Common myeloid progenitor, CD34-positive (primary cell): ENCODE measurements at places on chromosomes 7 and 10.

DNA sequence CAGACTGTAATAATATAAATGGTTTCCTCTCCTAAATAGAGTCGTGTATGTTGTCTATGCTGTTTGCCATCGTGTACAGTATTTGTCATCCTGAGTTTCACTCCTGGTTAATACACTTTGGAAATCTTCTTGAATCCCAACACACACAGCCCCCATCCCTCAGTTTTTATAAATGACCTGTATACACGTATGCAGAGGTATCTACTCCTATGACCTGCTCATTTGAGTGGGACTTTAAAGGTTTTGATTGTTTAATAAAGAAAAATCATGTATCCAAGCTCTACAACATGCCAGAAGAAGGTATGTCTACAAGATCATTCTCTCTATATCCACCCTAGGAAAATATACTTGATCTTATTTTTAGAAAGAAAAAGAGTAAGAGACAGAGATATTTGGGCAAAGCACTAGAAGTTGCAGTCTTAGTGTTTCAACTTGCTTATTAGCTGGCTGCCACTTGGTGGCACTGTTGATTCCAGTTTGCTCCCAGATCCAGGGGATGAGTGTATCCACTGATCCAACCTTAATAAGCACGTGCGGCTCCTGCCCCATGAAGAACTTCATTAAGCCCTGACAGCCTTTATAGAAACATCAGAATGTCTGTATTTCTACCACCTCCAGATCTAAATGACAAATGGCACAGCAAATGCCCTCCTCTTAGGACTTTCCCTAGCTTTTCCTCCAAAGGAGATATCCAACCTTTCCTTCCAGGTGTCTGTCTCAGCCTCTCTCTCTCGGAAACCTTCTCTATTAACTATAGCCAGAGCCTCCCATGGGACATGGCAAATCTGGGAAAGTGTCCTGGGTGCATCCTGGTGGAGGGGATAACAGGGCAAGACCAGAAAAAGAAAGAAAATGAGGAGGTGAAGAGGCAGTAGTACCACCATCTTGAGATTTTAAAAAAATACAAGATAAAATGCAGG is 181.6 kb upstream of the NEBL start:
- DNase-seq = peak; percentile 60

- DNase-seq = no peak
These were observed 98.9 kb downstream of the HERPUD2 start for GRCh38 chr7:35596061-35596460.

GRCh38 chr10:75440271-75440793 is 8.9 kb downstream of the LRMDA start:
- DNase-seq = no peak

GRCh38 chr7:87878208-87878735 is 2.0 kb downstream of the DBF4 start:
- no peak for DNase-seq

- no peak for DNase-seq
These were observed 60.6 kb downstream of the PRTFDC1 start for GRCh38 chr10:24891823-24892222.

- DNase-seq = no peak
These were observed 110.9 kb upstream of the FAM180A start for GRCh38 chr7:135859538-135859937.

DNA sequence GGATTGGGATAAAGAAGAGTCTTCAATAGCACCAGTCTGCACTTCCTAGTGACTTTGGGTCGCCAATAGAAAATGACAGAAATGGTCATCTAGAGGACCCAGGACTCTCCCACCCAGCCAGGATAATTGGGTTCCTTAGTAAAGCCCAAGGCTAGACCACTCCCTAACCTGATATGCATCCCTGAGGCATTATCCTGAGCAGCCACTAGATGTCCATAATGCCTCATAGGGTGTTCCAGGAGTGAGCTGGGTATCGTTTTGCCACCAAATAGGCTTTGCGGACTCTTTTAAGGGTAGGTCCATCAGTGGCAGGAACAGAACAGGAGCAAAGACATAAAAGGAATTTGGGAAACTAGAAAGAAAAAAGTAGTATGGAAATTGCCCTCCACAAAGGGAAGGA is 4.5 kb upstream of the LRRC4 start:
- peak; percentile 24 for DNase-seq

- DNase-seq = no peak
These were observed 55.4 kb downstream of the GPR26 start for GRCh38 chr10:123721441-123722049.

DNA sequence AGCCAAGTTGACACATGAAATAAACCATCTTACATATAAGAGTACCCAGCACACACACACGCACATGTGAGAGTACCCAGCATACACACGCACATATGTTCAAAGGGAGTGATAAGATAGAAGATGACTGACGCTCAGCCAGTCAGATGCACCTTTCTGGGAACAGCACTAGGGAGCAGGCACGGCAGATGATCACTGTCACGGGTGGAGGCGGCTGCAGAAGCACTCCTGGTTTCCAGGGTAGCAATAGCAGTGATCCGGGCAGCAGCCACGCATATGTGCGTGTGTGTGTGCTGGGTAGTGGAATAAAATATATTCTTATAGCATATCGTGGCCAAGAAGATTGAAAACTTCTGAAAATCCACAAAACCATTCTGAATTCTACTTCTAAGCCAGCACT is 85.8 kb upstream of the NAMPT start:
- no peak for DNase-seq

- DNase-seq = no peak
These were observed 136.4 kb downstream of the TMEM26 start for GRCh38 chr10:61316676-61317265.

- no peak for DNase-seq
These were observed 1.8 kb upstream of the CSGALNACT2 start for GRCh38 chr10:43136432-43136831.

- no peak for DNase-seq
These were observed 41.2 kb upstream of the PLPP4 start for GRCh38 chr10:120415709-120416330.

GRCh38 chr10:5234106-5234860 is 37.6 kb downstream of the AKR1C4 start:
- DNase-seq = peak; percentile 98

GRCh38 chr7:16811551-16811950 is 6.8 kb upstream of the AGR2 start:
- DNase-seq = no peak

DNA sequence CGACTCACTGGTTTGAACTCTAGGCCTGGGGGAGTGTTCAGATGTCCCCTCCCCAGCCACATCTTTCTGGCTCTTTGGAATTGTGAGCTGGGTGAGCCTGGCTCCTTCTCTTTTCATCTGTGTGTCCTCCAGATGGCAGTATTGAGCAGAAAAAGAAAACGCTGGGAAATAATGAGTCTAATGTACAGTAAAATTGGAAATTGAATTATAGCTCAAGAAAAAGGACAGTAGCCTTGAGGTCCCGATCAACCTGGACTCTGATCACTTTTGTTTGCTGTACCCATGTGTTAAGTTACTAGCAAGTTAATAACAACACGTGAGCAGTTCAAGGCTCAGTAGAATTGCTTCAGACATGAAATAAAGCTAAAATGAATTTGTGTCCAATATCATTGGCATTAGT is 77.9 kb downstream of the SNX10 start:
- DNase-seq = peak; percentile 69

- DNase-seq = no peak
These were observed 10.1 kb upstream of the UNC5B start for GRCh38 chr10:71202314-71202713.

DNA sequence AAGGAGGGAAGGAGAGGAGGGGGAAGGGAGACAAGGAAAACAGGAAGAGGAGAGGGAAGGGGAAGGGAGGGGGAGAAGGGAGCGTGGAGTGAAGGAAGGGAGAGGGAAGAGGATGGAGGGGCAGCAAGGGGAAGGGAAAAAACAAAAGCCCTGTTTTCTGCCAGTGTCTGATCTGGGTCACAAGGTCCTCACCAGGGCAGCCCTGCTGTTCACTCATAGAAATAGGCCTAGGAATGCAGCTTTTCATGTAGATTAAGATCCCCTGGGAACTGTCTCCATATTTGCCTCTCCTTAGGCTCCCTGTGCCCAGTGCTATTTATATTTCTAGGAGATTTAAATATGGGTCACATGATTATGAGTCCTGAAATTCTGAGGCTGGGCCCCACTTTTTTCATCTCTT is 790.7 kb downstream of the TNS3 start:
- DNase-seq = no peak

DNA sequence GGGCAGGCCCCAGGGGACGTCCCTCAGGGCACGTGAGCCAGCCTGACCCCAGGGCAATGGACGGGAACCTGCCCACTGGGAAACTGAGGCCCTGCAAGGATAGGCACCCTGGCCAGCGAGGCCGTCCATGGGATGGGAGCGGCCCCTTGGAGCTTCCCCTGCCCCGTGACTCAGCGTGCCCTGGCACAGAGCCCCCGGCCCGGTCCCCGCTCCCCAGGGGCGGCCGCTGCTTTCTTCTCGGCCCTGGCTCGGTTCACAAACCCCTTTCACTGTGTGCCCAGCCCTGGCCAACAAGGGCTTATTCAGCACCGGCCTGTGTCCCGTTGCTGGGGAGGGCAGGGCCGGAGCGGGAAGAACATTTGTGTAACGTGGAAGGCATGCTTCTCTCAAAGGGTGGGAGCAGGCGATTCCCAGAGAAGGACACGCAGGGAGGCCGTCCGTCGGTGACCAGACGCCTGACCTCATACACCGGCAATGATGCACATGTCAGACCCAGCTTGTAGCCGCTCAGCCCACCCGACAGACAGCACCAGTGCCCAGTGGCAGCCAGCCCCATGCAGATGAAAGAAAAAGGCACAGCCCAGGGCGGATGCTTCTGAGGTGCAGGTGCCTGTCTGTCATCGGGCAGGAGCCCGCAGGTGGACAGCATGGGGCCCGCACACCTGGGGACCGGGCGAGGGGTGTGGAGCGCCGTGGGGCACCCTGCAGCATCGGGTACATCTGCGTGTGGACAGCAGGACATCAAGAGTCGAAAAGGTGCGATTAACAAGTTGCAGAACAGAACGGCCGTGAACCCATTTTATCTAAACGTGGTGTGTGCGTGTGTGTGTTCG is 94.5 kb downstream of the PDGFA start:
- no peak for DNase-seq

DNA sequence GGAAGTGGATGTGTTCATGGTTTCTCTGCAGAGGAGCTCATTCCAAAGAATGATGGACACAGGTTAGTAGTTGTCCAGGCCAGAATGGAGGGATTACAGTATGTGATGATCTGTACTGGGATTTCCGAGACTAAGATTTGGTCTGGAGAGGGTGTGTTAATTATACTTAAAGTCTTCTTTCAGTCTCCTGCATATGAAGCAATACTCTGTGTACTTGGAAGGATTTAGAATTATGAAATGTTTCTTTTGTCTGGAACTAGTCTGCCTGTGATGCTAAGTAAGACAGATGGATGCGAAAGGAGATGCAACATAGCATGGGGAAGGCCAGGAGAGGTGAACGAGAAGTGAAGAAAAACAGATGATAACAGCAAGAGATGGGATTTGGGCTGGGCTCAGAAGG is 305.1 kb upstream of the LYZL1 start:
- DNase-seq = no peak

GRCh38 chr10:119653209-119653608 is 2.0 kb downstream of the BAG3 start:
- DNase-seq = no peak

- no peak for DNase-seq
These were observed 1.2 kb downstream of the ZMYND11 start for GRCh38 chr10:136465-136762.

DNA sequence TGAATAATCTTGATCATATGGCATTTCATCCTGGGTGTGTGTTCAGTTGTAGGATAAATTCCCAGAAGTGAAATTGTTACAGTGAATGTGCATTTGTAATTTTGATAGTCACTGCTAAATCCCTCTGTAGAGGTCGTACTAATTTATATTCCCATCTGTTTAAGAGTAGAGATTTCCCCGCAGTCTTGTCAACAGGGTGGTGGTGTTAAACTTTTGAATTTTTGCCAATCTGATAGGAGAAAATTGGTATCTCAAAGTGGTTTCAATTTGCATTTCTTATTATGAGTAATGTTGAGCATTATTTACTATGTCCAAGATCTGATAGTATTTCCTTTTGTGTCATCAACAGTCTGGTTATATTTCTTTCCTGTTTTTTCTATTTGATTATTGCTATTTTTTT is 101.7 kb downstream of the AUTS2 start:
- DNase-seq = no peak

DNA sequence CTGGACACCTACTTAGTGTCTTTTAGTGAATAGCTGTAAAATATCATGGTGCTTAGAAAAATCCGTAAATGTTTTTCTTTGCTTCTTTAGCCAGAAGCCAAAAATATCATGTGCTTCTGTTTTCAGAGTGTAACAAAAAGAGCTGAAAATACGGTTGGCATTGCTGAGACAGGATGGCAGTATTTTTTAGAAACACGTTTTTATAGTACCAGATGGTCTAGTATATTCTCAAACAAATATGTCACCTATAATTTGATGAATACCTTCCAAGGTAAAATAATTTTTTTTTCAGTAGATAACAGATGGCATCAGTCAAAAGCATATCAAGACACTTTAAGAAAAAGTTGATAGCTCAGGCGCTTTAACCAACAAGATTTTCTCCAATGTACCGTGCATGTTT is 326.6 kb downstream of the PHF14 start:
- DNase-seq = no peak

- no peak for DNase-seq
These were observed 29.2 kb upstream of the PITRM1 start for GRCh38 chr10:3201796-3202195.

- DNase-seq = no peak
These were observed 172.1 kb downstream of the ACTR3B start for GRCh38 chr7:152931633-152932032.

- no peak for DNase-seq
These were observed 763.5 kb downstream of the AUTS2 start for GRCh38 chr7:70361821-70362220.

DNA sequence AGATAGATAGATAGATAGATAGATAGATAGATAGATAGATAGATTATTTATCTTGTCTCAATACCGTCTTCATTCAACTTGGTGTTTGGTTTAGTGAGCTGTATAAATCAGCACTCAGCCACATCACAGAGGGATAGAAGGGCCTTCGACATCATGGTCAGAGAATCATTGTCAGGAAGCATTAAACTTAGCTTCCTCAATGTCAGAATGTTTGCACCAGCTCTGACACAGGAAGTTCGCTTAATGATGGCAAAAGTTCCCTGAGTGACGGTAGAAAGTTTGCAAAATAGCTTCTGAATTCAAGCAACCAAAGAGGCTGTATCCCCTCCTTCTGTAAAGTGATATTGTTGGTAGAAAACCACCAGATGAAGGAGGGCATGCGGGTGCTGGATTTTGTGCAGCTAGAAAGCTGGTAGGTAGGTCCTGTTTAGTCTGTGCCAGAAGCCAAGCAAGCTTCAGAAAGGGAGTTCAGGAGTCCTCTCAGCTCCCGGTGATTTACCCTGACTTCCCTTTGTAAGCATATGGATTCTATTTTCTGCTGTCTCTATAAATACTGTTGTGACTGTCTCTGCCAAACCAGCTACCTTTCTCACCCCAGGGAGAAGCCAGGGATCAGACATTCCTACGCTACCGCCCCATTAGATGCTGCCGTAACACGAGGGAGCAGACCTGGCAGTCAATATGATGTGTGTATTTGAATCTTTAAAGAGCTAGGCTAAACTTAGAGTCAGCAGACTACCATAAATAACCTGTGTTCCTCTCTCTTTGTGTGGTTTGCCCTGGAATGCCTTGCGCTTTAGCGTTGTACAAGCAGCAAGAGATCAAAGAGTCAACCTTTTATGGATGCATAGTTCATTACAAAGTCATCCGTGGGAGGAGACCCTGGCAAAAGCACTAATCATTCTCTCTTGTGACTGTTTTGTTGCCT is 200.5 kb upstream of the KIAA1217 start:
- no peak for DNase-seq
